ENCODE measurements at places on chromosomes 13 and 19.

DNA sequence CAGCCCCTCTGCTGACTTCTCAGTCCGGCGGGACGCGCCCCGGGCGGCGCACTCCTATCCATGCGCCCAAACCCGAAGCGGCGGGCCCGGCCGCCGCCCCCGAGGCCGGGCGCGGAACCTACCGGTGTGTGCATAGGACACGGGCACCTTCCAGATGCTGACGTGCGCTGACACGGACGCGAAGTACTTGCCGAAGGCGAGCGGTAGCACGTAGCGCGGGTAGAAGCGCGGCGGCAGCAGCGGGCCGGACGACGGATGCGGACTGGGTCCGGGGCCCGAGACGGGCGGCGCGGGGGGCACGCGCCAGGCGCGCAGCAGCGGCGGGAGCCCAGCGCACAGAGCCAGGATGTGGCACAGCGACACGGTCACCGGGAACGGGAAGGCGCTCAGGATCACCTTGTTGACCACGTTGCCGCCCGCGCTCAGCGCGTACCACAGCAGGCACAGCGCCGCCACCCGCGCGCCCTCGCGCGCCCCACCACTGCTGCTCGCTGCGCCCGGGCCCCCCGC lies 338 bp downstream of the SLC35E1 start:
- no peak overlapping the region for H3K27ac ChIP-seq
- peak overlapping the region; percentile 86 for H3K4me3 ChIP-seq
- H3K27me3 ChIP-seq: no peaks in the 10 kb centered on the region
- peaks cover 21% of the 10 kb centered on the region for H3K36me3 ChIP-seq
- no peak for DNase-seq

DNA sequence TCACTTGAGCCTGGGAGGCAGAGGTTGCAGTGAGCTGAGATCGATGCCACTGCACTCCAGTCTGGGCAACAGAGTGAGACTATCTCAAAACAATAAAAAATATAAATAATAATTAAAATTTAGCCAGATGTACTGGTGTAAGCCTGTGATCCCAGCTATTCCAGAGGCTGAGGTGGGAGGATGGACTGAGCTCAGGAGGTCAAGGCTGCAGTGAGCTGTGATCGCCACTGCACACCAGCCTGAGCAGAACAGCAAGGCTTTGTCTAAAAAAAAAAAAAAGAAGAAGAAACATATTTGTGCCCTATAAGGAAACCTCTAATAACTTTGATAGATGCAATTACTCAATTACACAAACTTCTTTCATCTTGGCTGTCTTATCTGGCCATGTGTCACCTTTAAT lies 52.3 kb downstream of the ABCC4 start:
- no peaks in the 10 kb centered on the region for H3K36me3 ChIP-seq
- H3K27ac ChIP-seq: no peak overlapping the region
- H3K27me3 ChIP-seq: no peaks in the 10 kb centered on the region
- H3K4me1 ChIP-seq: no peaks in the 10 kb centered on the region
- H3K4me3 ChIP-seq: no peak overlapping the region
- DNase-seq: no peak

- H3K4me3 ChIP-seq: no peak overlapping the region
- H3K27me3 ChIP-seq: no peaks in the 10 kb centered on the region
- DNase-seq: no peak
Observed at GRCh38 chr19:2694196-2694595, 8.3 kb downstream of the GNG7 start.

GRCh38 chr13:114124921-114125320 lies 7.5 kb downstream of the RASA3 start:
- H3K36me3 ChIP-seq: no peaks in the 10 kb centered on the region
- no peaks in the 10 kb centered on the region for H3K27me3 ChIP-seq
- no peak overlapping the region for H3K27ac ChIP-seq
- H3K4me3 ChIP-seq: no peak overlapping the region
- H3K4me1 ChIP-seq: peaks cover 22% of the 10 kb centered on the region

DNA sequence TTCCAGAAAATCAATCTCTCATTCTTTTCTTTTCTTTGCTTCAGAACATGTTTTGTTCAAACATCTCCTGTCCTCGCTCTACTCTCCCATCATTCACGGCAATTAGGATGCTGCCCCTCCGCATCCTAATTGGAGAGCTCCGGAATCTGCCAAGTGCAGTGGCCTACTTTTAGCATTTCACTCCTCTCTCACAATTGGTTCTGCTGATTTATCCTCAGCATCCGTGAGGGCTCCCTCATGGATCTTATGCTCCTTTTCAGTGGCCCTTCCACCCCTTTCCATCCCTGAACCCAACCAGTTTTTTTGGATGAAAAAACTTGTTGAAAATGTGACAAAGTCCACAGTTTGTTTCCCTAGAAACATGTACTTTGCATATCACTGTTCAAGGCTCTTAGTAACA lies 22.4 kb downstream of the AMER2 start:
- H3K4me1 ChIP-seq: peaks cover 2% of the 10 kb centered on the region
- no peak overlapping the region for H3K4me3 ChIP-seq
- no peak overlapping the region for H3K27ac ChIP-seq
- no peak for DNase-seq
- no peaks in the 10 kb centered on the region for H3K36me3 ChIP-seq

DNA sequence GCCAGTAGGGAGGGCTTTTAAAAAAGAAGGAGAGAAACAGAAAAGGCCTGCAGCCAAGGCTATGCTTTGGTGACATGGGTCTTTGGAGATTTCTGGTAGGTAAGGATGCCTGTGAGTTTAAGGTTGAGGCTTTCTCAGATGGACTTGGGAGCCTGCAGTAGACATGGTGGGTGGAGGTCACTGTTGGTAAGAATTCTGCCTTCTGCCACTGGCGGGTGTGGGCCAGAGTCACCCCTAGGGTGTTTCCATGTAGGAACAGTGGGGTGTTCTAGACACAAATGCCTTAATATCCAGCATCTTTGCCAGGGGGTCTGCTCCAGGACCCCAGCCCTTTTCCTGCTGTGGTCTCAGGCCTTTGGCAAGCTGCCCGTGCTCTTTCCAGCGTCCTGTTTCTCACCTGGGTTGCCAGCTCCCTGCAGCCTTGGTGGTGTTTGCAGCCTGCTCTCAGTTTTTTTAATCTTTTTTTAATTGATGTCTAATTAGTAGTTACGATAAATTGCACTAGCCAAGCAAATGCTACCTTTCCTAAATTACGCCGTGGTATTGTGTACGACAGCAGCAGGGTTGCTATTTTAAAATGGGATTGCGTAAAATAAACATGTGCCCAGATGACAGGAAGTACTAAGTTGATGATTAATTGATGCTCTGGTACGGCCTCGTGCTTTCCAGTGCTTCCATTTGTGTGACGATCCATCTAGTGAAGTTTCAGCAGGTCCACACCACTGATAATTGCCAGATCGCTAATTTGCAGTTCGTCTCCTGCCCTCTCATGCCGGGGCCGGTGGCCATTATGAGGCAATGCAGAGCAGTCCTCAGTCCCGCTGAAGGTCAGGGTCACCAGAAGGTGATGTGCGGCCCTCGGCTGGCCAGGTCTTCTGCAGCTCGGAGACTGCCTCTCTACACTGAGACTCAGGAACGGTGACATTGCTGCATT lies 35.3 kb upstream of the NPAS1 start:
- H3K4me3 ChIP-seq: no peak overlapping the region
- peaks cover 3% of the 10 kb centered on the region for H3K4me1 ChIP-seq
- DNase-seq: no peak
- no peak overlapping the region for H3K27ac ChIP-seq
- H3K27me3 ChIP-seq: no peaks in the 10 kb centered on the region

GRCh38 chr13:113489549-113490495 lies 689 bp downstream of the DCUN1D2 start:
- no peaks in the 10 kb centered on the region for H3K4me1 ChIP-seq
- no peaks in the 10 kb centered on the region for H3K27me3 ChIP-seq

GRCh38 chr13:24922387-24922744 lies 158.4 kb downstream of the RNF17 start:
- H3K27me3 ChIP-seq: no peaks in the 10 kb centered on the region
- peak overlapping the region; percentile 87 for H3K4me3 ChIP-seq
- H3K36me3 ChIP-seq: no peaks in the 10 kb centered on the region
- H3K27ac ChIP-seq: no peak overlapping the region

- H3K36me3 ChIP-seq: no peaks in the 10 kb centered on the region
- no peak for DNase-seq
- H3K4me3 ChIP-seq: no peak overlapping the region
Observed at GRCh38 chr19:29836409-29836825, 24.6 kb downstream of the CCNE1 start.

- no peaks in the 10 kb centered on the region for H3K27me3 ChIP-seq
- DNase-seq: no peak
- H3K4me3 ChIP-seq: no peak overlapping the region
- H3K27ac ChIP-seq: no peak overlapping the region
- H3K4me1 ChIP-seq: no peaks in the 10 kb centered on the region
Observed at GRCh38 chr13:53513226-53513625, 484.6 kb downstream of the OLFM4 start.

- no peaks in the 10 kb centered on the region for H3K27me3 ChIP-seq
- DNase-seq: no peak
- H3K4me1 ChIP-seq: 0 out of 2 replicates have a peak, but pooled peaks cover 3% of the 10 kb centered on the region
- H3K4me3 ChIP-seq: no peak overlapping the region
Observed at GRCh38 chr13:50989476-50989875, 79.9 kb downstream of the RNASEH2B start.

DNA sequence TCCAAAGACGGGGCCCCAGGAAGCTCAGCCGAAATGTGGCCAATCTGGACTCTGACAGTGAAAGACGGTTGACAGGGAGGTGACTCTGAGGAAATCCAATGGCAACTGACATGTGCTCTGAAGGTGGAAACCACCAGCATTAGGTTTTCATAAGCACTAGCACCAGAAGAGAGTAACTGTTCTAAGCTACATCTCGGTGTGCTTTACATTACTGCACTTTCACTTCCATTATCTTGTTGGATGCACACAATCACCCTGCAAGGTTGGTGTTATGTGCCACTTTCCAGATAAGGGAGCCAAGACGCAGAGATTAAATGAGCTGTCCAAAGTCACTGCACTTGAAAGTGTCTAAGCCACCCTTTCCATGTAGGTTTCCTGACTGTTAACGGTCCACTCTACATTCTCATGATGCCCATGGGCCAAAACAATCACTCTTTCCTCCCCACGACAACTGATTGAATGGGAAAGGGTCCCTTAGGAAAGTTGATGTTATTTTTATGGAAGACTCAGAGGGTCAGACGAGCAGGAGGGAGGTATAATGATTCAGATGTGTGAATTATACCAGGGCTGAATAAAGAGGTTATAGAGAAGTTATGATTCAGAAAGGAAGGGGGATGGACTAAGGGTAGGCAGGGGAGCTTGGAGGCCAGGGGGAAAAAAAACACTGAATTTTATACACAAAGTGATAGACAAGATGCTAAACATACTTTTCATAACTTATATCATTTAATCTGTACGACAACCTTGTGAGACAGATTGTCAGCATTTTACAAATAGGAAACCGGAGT lies 52.8 kb downstream of the RUBCNL start:
- DNase-seq: no peak
- no peak overlapping the region for H3K27ac ChIP-seq
- no peaks in the 10 kb centered on the region for H3K36me3 ChIP-seq
- no peak overlapping the region for H3K4me3 ChIP-seq
- no peaks in the 10 kb centered on the region for H3K4me1 ChIP-seq

DNA sequence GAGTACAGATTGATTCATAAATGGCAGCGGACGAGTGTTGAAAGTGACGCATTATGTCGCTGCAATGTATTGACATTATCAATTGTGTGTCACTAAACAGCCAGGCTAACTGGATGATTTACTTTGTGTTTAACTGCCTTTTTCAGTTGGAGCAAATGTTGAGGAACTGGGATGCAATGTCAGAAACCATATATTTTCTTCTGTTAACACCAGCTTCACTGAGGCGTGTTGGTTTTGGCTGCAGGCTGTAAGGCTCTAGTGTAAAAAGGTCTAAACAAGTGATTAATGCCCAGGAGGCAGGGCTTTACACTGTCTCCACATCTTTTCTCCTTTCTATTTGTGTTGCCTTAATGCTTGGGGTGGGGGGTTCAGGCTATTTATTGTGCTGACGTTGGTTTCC lies 80.1 kb downstream of the GGACT start:
- no peak overlapping the region for H3K27ac ChIP-seq
- H3K36me3 ChIP-seq: no peaks in the 10 kb centered on the region
- DNase-seq: no peak
- H3K4me1 ChIP-seq: peaks cover 5% of the 10 kb centered on the region
- no peak overlapping the region for H3K4me3 ChIP-seq

- no peak overlapping the region for H3K27ac ChIP-seq
- no peak overlapping the region for H3K4me3 ChIP-seq
- DNase-seq: no peak
- no peaks in the 10 kb centered on the region for H3K27me3 ChIP-seq
- H3K4me1 ChIP-seq: no peaks in the 10 kb centered on the region
Observed at GRCh38 chr13:105364191-105364590, 1171.3 kb downstream of the EFNB2 start.

- H3K27me3 ChIP-seq: no peaks in the 10 kb centered on the region
- DNase-seq: no peak
- no peak overlapping the region for H3K4me3 ChIP-seq
- H3K36me3 ChIP-seq: no peaks in the 10 kb centered on the region
- no peak overlapping the region for H3K27ac ChIP-seq
Observed at GRCh38 chr13:80562433-80563156, 221.7 kb upstream of the SPRY2 start.

All from iPS DF 6.9 (cell line).